ENCODE measurements at places on chromosomes 5 and 9. TPM values are rescaled to one million over a fixed set of nuclear protein-coding genes. Genes with fewer than 3 reads are reported as not detected.

Gene NUDCD2
- 23.1 TPM for polyA plus RNA-seq

Gene DNAI1
- 2.4 TPM for polyA plus RNA-seq

Gene PCDHA9
- polyA plus RNA-seq, result not detected

Gene IFNA2
- not detected for polyA plus RNA-seq

Gene TAF11L14
- polyA plus RNA-seq, result not detected

Gene RNF224
- polyA plus RNA-seq, result 0.80 TPM

- DNase-seq, result peak; percentile 34
Observed at GRCh38 chr9:68637020-68637419, 68.0 kb upstream of the PIP5K1B start.

DNA sequence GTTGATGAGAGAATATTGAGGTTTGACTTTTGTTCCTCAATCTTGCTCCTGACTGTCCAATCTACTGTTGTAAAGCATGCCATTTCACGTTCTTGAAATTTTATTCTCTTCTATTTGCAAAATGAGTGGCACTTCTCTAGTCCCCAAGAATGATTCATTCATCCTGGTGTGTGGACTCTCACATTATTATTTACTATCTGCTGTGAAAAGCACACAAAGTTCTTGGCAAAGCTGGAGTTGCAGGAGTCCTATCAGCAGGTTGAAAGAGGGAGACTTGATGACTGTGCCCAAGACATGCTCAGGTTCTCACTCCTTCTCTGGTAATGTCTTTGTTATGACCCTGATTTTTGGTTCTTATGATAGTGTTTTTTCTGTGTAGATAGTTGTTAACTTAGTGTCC, 382.6 kb downstream of the DMRTA1 start:
- DNase-seq, result no peak

DNA sequence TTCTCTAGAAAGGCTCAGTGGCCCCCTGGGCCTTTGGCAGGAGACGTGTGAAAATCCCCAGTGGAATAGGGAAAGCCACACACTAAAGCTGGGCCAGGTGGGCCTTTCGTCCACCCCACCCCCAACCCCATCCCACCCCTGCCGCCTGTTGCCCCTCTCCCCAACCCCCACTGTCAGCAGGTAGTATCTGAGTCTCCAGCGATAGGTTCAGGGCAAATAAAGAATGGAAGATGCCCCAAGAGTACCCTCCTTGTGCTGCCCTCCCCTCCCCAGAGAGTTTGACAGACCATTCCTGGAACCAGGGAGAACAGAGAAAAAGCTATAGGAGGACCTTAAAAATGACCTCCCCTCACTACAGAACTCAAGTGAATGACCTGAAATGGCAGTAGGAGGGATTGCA, 36.7 kb upstream of the UBE2D2 start:
- no peak for DNase-seq

DNA sequence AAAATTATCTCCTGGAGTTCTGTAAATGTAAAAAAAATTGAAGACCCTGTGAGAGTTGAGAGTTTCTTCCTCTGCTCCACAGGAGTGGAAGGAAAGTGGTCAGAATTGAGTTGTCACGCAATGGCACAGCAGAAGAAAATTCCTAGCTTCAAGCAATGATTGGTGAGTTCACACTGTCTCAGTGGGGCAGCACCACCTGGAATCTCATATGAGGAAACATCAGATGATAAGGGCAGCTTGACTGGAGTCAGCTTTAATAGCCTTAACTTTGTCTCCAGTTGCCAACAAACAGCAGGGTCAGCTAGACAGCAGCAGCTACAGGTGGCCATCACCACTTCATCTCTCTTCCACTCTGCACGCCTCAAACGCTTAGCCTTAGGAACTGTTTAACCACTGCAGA, 211.1 kb downstream of the EFNA5 start:
- no peak for DNase-seq

- DNase-seq, result no peak
Observed at GRCh38 chr9:36542355-36542754, 30.3 kb upstream of the MELK start.

DNA sequence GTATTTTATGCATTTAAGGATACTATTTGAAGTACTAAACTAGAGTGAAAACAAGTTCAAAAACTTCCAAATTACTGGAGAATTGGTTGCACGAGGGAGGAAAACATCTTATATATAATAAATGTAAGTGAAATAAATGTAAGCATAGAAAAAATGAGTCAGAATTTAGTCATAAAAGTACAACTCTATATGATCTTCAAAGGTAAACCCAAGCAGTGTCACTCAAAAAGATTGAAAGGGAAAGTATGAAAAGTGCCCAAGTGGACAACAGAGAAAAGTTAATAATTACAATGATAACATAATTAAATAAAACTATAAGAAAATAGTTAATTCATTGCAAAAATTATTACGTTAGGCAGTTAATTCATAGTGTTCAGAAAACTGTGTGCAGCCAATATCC, 2288.5 kb upstream of the C9orf72 start:
- no peak for DNase-seq

DNA sequence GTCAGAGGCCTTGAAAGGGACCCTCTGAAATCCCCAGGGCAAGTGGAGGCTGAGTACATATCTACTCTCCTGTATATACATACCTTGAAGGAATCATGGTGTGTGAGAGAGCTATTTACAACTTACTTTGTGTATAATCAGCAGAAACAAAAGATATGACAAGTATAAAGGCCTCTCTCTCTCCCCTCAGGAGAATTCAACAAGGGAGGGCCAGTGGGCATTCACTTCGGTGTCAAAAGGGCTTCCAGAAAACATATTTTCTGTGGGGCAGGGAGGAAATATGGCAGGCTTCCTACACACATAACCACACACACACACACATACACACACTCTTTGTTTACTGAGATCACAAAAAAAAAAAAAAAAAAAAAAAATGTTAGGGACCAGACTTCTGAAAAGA, 181.7 kb downstream of the BNC2 start:
- no peak for DNase-seq

DNA sequence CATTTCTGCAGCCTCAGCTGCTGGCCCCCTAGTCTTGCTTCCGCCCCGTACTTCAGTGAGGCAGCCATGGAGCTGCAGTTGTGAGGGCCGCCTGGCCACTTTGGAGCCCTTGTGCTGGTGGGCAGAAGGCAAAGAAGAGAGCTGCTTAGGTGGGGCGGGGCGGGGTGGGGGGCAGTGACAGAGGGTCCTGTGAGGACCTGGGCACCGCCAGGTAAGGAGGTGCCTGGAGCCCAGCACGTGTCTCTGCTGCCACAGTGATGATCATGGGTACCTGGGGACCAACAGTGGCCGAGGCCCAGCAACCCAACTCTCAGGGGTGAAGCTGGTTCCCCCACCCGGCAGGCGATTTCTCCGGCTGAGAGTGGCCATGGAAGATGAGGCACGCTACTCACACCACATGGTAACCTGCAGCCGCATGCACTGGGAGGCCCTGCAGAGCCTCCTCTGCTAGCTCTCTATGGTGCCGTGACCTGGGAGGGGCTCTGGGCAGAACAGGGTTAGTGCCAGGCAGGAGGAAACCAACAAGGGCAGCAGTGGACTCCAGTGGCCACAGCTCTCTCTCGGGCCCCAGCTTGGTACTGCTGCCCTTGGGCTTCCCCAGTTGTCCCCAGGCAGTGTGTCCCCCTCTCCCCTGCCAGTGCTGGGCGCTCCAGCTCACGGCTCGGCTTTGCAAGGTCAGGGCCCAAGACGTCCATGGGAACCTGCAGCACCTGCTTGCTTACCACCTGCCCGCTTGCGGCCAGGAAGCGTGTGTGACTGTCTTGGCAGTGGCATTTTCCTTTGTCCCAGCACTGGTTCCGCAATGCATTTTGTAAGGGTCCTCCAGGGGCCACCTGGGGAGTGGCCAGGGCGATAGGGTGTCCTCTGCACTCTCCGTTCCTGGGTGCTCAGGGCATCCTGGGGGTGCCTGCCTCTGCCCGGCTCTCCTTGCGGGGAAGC, 24.0 kb downstream of the NDUFS6 start:
- no peak for DNase-seq

GRCh38 chr5:149799119-149799623, 69.1 kb downstream of the PPARGC1B start:
- DNase-seq, result no peak

GRCh38 chr5:126446498-126447224, 23.5 kb downstream of the GRAMD2B start:
- peak; percentile 65 for DNase-seq

DNA sequence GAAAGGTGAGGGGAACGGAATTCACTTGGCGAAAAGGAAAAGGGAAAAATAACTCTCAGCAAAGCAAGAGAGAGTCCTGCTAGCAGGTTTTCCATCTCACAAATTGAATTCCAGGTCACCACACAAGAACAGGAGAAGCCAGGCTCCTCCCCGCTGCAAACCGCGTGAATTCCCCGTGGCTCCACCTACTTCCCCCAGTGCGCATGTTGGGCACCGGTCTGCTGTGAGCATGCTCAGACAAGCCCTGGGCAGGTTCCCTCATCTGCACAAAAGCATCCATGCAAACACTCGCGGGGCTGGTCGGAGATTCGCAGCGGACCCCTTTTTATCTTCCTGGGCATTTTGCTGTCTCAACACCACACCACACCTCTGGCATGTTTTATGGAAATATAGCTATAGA, 58.5 kb upstream of the S1PR3 start:
- DNase-seq, result no peak

DNA sequence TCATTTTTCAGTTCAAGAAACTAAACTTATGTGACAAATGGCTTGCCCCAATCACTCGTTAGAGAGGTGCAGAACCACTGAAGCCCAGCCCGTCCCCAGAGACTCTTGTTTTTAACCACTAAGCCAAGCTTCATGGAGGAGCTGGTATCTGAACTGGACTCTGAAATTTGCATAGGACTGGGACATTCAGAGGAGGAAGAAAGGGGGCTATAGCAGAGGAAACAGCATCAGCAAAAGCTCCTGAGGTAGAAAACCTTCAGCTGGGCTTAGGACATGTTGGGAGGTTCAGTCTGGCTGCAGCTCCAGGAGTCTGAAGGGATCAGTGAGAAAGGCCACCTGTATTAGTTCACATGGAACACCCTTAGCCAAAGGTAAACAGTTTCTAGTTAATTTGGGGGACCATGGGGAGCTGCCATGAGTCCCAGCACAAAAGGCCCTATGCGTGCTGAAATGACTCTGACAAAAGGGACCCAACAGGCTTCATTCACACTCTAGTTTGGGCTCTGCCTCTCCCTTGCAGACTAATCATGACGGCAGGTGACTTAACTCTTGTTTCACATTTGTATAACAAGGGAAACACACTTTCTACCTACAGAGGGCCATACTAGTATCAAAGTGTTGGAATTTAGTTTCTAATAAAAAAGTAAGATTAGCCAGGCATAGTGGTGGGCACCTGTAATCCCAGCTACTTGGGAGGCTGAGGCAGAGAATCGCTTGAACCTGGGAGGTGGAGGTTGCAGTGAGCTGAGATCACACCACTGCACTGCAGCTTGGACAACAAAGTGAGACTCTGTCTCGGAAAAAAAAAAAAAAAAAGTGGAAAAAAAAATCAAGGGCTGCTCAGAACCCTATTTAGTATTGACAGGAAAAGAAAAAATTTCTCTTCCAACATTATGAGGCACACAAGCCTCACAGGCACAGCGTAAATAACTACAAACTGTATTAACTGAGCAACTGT, 10.2 kb downstream of the FBXO10 start:
- DNase-seq, result no peak

GRCh38 chr5:84425365-84425881, 40.7 kb upstream of the EDIL3 start:
- no peak for DNase-seq

DNA sequence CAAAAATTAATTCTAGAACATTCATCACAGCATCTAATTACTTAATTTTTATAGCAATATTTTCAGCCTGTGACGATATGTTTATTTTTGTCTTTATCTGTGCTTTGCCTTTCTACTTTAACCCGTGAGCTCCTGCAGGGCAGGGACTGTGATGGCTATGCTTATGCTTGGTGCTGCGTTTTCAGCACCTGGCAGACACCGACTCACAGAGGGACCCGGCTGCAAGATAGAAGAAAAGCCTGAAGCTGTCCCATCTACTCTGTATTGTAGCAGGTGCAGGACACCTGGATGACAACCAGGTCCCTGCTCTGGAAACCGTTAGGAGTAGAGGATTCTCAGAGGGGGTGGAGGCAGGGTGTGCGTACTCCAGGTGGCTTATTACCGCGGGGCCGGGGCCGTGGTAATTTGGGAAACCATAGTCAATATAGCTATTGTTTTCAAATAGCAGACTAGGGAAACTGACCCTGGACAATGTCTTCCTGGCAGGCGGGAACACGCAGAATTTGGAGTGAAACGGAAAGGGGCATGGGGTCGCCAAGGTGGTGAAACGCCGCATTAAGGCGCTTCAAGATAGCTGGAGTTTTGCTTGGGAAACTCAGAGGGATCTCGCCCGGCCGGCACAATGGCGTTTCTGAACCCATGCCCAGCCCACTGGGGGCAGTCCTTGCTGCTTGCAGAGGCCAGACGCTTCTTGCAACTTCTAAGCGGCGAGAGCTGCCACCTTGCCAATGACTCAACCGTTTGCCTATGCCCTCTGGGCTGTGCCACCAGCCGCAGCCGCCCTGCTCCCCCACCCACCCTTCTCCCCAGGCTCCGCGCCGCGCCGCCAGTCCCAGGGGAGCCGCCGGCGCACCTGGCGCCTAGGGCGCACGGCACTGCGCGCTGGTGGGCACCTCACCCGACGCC, 140.1 kb upstream of the PALM2AKAP2 start:
- peak; percentile 86 for DNase-seq

DNA sequence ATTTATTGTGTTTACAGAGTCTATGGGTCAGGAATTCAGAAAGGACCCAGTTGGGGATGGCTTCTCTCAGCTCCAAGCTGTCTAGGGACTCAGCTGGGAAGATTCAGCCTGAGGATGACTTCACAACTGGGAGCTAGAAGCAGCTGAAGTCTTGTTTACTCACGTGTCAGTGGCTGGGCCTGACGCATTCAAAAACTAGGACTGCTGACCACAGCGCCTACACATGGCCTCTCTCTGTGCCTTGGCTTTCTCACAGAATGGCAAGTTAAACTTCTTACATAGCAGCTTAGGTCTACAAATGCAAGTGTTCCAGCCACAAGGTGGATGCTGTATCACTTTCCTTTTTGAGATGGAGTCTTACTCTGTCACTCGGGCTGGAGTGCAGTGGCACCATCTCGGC, 16.3 kb upstream of the PPP2CA start:
- peak; percentile 74 for DNase-seq

DNA sequence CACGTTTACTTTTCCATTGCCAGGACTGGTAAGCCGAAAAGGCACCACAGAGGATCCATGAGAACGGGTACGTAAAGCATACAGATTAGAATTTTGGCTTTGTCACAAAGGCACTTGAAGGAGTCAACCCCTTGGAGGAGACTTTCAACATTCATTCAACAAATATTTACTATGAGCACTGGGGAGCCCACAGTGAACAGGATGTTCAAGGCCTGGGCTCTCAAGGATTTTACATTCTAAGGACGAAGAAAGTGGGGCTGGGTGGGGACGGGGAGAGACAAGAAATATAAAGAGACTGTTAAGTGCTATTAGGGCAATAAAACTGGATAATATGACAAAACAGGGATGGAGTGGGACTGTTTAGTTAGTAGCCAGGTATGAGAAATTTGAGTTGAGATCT, 66.0 kb downstream of the KLF4 start:
- no peak for DNase-seq

- DNase-seq, result no peak
Observed at GRCh38 chr5:97417986-97418385, 234.9 kb upstream of the RIOK2 start.
